ENCODE measurements at places on chromosomes 6 and 20.

DNA sequence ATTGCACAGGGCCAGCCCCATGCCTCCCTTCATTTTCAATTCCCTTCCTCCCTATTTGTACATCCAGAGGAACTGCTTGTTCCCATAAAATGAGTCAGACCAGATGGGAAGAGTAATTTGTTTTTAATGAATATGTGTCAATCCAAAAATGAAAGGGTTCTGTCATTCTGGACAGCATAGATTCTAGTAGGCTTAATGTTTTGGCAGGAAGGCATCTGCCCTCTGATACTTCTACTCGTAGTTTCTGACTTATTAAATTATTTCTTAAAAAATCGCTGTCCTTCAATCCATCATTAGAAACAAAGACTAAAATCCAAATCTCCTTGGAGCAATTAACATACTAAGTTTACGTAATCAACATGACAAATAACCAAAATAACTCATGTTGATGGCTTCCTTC, 665.5 kb downstream of the TENT5A start:
- DNase-seq, result no peak

DNA sequence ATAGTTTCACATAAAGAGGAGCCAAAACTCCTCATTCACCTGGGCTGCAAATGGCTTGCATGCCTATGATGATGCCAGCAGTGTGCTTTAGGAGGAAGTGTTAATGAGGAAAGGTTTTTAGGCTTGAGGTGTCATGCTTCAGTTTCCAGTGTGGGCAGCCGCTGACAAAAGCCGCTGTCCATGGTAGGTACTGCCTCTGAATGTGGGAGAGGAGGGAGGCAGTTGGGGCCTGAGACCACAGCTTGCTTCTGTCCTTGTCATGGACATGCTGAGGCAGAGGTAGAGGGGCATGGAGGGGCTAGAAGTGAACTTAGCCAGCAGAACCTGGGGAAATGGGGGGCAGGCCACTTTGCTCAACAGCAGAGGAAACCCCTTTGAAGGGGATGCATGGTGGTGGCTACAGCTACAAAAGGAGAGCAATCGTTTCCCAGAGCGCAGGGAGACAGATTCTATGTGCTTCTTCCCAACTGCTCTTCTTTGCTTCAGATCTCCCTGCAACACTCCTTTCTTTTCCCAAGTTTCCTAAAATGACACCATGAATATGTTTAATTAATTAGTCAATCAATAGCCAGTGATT, 372.1 kb upstream of the CNR1 start:
- no peak for DNase-seq

GRCh38 chr6:169145496-169145895, 108.2 kb downstream of the THBS2 start:
- DNase-seq, result no peak

DNA sequence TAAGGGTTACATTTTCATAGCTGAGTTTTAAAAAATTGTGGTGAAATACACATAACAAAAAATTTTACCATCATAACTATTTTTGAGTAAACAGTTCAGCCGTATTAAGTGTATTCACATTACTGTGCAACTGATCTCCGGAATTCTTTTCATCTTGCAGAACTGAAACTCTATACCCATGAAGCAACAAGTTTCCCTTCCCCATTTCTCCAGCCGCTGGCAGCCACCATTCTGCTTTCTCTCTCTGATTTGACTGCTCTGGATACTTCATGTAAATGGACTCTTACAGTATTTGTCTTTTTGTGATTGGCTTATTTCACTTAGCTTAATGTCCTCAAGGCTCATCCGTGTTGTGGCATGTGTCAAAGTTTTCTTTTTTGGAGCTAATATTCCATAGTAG, 341.6 kb downstream of the QKI start:
- no peak for DNase-seq

DNA sequence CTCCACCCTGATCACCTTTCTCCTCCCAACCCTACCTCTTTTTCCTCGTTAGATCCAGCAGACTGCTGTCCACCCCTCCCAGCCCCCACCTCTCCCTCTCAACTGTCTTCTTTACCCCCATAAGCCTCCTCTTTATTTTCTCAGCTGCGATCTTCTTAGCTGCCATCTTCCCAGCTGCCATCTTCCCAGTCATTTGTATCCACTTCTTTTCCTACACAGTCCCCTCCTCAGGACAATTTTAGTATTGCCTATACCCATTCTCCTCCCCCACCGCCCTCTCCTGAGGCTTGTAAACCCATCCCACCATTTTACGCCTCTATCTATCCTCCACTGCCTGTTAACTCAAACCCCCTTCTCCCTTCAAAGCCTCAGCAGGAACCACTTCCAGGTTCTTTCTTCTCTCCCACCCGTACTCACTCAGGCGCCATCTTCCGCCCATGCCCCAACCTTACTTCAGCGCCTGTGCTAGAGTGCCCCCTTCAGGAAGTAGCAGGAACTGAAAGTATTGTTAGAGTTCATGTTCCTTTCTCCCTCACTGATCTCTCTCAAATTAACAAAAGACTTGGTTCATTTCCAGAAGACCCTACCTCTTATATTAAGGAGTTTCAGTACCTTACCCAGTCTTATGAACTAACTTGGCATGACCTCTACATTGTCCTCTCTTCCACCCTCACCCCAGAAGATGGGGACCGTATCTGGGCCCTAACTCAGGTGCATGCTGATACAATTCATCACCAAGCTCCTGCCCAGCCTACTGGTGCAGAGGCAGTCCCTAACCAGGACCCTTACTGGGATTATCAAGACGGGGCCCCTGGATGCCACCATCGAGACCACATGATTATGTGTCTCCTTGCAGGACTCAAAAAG, 236.0 kb downstream of the ADGRG6 start:
- DNase-seq, result peak; percentile 18

GRCh38 chr6:93079061-93079460, 340.3 kb downstream of the EPHA7 start:
- DNase-seq, result no peak

- DNase-seq, result no peak
Observed at GRCh38 chr6:139510040-139510790, 135.8 kb upstream of the CITED2 start.

DNA sequence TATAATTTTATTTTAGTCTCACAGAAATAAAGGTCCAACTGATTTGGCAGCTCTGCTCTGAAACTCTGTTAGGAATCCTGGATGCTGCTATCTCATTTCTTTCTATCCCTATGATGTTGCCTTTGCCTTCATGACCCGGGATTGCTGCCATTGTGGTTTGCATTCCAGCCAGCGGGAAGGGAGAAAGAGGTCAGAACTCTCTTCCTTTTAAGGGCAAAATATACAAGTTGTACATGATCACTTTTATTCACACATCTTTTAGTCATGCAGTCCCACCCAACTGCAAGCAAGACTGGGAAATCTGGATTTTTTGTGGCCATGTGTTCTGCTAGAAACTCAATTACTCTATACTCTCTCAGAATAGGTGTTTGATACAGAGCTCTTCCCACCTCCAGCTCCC, 263.1 kb upstream of the ZFP64 start:
- no peak for DNase-seq

DNA sequence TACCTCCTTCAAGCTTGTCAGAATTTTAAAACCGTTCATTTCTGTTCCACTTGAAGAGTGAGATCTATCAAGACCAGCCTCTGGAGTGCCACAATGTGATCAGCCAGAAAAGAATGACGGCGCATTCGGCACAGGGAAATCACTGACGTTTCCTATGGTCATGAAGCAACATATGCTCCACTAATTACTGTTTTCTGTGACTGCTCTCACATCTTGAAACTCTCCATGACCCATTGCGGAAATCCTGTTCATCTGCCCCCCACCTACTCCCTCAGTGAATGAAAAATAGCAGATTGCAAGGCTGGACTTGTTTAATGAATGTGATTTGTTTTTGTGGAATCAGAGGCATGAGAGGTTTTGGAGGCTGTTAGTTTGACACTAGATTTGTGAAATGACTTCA, 53.2 kb downstream of the SAMD5 start:
- peak; percentile 36 for DNase-seq

DNA sequence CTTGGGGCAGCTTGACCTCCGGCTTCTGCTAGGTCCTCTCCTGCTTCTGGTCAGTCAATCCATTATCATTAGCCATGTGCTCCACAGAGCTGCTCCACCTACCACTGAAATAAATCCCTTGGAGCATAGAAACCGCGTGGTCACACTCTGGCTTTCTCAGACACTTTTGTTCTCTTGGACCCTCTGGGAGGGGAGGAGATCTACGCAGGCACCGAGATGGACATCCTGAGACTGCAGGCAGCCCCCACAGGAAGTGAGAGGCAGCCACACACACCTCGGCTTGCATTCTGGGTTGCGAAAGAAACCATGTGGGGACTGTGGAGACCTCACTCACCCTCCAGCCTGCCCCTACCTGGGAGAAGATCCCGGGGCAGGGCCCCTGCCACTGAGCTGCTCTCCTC, 79.5 kb downstream of the FYN start:
- no peak for DNase-seq

- no peak for DNase-seq
Observed at GRCh38 chr6:147855803-147856482, 347.5 kb downstream of the SAMD5 start.

GRCh38 chr6:87916446-87916845, 131.2 kb upstream of the SPACA1 start:
- DNase-seq, result no peak

DNA sequence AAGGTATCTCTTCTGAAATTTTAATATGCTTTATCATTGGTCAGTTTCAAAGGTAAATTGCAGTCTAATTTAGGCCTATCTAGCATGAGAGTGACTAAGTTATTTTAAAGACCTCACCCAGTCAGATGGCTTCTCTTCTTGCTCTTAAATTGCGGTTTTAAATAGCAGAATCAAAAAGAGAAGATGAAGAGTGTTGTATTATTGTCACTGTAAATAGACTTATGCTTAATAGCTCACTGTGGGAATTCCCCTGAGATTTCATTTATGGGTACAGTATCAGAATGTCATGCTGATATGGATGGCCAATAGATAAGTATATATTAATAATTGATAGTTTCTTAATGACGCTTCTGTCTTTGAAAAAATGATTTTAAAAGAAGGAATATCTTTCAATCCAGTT, 35.7 kb downstream of the AIG1 start:
- DNase-seq, result no peak

- DNase-seq, result peak; percentile 91
Observed at GRCh38 chr6:148021699-148022098, 320.9 kb upstream of the SASH1 start.

- no peak for DNase-seq
Observed at GRCh38 chr6:150620244-150620643, 20.6 kb downstream of the PLEKHG1 start.

DNA sequence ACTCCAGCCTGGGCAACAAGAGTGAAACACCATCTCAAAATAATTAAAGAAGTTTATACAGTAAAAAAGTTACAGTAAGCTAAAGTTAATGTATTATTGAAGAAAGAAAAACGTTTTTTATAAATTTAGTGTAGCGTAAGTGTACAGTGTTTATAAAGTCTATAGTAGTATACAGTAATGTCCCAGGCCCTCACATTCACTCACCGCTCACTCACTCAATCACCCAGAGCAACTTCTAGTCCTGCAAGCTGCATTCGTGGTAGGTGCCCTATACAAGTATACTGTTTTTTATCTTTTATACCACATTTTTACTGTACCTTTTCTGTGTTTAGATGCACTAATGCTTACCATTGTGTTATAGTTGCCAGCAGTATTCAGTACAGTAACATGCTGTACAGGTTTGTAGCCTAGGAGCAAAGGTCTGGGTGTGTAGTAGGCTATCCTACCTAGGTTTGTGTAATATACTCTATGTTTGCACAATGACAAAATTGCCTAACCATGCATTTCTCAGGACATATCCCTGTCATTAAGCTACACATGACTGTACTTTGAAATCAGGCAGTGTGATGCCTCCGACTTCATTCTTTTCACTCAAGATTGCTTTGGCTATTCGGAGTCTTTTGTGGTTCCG, 16.7 kb downstream of the MGME1 start:
- no peak for DNase-seq

- peak; percentile 62 for DNase-seq
Observed at GRCh38 chr20:2451939-2452732, 18.5 kb downstream of the SNRPB start.

DNA sequence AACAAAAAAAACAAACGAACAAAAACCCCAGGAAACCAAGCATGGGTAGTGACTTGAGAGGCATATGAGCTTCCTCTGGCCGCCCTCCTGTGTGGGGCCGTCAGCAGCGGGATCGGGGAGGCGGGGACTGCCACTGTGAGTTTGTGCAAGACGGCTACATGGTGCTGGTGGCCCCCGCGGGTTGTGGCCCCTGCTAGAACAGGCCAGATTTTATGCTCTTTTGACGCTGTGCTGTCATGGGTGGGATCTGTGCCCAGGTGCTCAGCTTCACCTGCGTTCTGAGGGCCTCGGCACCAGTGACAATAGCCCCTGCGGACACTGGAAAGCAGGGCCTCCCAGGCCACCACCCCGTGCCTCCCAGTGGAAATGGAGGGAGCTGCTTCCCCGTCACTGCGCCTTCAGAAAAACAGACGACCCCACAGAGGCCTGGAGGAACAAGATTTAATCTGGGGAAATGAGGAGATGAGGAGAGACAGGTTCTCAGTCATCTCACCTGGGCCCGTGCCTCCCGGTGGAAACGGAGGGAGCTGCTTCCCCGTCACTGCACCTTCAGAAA, 4.7 kb upstream of the KCNQ2 start:
- no peak for DNase-seq

GRCh38 chr6:56837322-56837894, 117.5 kb upstream of the BEND6 start:
- DNase-seq, result no peak

DNA sequence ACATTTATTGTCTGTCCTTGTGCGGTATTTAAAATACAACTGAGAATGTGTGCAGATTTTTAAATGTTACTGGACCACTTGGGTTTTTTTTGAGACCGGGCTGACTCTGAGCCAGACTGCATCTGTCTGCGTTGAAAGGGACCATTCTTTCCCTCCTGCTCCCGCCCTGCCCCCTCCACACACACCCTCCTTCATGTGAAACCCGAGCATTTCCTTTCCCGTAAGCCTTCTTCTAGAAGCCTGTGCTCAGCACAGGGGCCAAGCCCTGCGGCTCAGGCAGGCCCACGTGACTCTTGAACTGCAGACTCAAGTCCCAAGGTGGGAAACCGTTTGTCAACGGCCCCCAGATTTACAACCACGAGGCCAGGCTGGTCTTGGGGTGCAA, 82.7 kb upstream of the FOXC1 start:
- DNase-seq, result no peak

DNA sequence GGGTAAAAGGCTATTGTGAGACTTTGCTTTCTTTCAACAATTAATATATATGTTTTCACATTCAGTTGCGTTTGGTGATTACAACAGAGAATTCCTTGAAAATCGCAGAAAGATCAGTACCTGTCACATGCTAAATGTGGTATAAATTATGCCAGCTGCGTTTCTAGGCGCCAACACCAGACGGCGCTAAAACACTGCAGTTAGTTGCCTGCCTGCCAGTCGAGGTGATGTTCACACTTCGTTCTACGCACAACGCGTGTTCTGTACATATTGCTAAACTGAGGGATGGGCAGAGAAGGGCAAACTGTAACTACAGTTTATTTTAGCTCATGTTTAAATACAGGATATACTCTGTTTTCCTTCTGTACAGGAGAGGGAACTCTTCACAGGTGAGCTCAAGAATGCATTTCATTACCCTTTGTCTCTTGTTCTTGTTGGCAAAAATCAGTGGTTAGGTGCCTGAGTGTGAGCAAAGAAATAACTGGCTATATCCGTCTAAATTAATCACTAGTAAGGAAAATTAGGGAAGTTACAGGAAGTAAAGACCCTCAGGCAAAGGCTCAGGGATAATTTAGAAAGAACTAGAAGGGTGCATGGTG, 100.1 kb upstream of the RGS17 start:
- DNase-seq, result peak; percentile 33

- DNase-seq, result peak; percentile 34
Observed at GRCh38 chr6:138521790-138522189, 22.5 kb upstream of the NHSL1 start.

GRCh38 chr20:32972181-32973076, 31.8 kb downstream of the SUN5 start:
- DNase-seq, result peak; percentile 8

- no peak for DNase-seq
Observed at GRCh38 chr6:33183071-33183683, 9.1 kb downstream of the COL11A2 start.
